ENCODE measurements at places on chromosomes 11 and 22.

GRCh38 chr22:18048441-18048898 is 24.1 kb upstream of the MICAL3 start:
- no peak for DNase-seq

GRCh38 chr11:65578667-65579066 is 2.8 kb downstream of the EHBP1L1 start:
- DNase-seq = no peak

DNA sequence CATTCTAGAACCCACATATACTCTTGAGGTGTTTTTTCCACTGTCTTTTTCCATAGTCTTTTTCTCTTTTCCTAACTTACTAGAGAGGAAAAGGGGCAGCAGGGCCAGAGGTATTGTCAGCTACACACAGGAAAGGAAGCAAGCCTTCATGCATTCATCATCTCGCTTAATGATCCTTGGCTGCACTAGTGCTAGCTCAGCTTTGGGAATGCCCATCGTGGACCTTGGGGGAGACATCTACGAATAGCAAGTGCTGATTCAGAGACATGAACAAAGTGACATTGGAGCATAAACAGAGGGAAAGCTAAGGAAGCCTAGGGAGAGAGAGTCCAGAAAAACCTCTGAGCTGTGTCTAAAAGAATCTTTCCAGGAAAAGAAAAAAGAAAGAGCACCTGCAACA is 466.3 kb upstream of the ARHGAP42 start:
- DNase-seq = no peak

DNA sequence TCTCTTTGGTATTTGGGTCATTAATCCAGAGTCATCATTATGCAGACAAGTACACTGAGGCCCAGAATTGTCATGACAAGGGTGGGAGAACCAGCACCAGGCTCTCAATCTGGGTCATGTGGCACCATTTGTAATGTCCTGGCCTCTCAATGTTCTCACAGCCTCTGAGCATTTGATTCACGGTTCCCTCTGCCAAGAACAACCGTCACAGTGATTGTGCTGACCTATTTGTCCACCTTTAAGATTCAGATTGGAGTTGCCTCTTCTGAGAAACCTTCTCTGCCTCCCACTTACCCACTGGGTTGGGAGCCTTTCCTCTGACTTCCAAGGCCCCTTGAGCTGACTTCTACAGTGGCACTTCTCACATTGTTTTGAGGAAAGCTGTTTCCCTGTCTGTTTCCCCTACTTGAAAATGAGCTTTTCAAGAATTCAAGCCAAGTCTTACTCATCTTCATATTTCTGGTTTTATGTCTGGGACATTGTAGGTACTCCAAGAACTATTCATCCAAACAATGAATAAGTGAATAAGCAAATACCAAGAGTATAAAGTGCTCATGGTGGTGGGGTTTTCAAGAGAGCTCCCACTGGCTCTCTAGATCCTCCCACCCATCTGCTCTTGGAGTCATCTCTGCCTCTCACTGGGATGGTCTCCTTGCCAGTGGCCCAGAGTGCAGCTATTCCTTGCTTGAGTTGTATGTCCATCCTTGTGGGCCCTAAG is 126.4 kb upstream of the E2F8 start:
- peak; percentile 59 for DNase-seq

- no peak for DNase-seq
These were observed 26.0 kb downstream of the SLC22A6 start for GRCh38 chr11:62958547-62959421.

DNA sequence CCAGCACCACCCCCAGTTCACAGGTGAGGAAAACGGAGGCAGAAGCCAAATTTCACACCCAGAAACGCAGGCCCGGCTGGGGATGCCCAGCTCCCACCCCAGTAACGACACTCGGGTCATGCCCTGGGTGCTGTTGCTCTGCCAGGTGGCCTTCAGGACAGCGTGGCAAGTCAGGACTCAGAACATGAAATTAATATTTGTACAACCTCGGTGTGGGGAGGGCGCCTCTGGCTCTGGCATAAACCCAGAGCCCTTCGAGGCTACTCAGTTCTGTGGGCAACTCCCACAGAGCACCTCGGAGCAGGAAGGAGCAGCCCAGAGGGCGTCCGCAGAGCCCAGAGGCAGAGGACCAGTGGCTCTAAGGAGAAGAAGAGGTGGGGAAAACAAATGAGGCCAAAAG is 71.6 kb downstream of the CELSR1 start:
- no peak for DNase-seq

DNA sequence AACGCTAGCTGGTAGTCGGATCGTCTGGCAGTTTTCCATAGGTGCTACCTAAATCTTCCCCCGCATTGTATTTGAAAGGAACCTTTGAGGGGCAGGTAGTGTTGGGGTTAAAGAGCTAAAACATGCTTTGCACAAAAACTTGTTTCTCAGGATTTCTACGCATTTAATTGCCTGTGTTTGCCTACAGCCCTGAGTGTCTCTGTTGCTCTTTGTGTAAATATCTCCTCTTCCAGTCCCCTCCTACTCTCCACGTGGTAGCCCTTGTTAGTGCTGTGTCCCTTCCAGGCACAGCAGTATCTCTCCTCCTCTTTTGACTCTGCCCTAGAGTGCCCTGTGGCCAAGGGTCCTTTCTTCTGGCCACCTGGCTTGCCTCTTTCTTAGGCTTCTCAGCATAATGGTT is 81.7 kb downstream of the BARX2 start:
- DNase-seq = no peak

GRCh38 chr11:79006854-79007253 is 432.2 kb upstream of the NARS2 start:
- DNase-seq = no peak

DNA sequence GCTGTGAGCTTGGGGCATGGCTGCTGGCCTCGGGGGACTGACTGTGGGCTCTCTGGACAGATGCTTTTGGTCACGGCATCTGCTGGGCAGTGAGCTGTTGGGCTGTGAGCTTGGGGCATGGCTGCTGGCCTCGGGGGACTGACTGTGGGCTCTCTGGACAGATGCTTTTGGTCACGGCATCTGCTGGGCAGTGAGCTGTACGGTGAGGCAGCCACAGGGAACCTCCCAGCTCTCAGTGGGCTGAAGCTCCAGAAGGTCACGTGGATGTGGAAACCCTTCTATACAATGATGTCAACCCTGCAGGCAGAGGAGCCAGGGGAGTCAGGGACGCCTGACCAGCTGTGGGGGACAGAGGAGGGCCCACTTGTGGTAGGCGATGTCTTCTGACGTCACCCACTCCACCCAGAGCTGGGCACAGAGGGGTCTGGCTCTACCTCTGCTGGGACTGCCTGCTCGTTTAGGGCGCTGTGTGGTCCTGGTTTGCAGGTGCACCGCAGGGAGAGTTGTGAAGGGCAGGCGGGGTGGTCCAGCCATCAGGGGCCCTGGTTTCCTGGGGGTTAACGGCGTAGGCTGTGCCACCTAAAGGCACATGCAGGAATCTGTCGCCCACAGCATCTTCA is 1331.3 kb downstream of the BRD1 start:
- no peak for DNase-seq

- no peak for DNase-seq
These were observed 48.4 kb upstream of the MRGPRX1 start for GRCh38 chr11:18987454-18988231.

DNA sequence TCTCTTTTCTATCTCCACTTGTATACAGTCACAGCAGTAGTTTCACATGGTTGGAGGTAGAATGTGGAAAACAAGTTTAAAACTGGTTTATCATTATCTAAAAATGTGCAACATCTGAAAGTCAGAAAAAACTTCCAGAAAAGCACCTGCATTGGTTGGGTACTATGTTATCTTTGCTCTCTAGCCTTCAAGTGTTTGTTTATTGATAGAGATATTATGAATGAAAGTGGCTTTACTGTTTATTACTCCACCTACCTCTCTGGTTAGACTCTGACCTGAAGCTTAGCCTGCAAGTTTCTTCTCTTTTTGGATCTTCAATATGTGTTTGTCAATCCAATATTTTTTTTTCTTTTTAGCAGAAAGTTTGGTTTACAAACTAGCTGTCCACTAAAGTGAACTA is 2161.4 kb upstream of the RAG2 start:
- DNase-seq = no peak

GRCh38 chr11:74018331-74019005 is 9.6 kb upstream of the UCP3 start:
- DNase-seq = peak; percentile 63

DNA sequence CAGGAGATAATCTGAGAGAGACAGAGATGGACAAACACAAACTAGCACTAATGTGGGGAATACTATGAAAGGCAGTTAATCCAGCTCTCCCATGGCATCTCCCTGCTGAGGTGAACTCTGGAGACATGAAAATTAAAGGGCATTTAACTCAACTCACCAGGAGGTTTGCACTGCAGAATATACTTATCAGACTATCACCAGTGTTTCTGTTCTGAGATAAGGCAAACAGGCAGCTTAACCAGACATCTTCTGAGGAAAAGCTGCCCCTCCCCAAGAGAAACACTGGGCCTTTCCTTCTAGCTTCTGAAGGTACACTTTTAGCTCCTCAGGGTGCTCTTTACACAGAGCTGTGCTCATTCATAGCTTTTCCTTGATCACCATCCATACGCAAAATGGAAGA is 85.5 kb downstream of the AMBRA1 start:
- no peak for DNase-seq

GRCh38 chr11:120001178-120002090 is 136.5 kb downstream of the TRIM29 start:
- no peak for DNase-seq

GRCh38 chr22:24186352-24186740 is 5.1 kb downstream of the SUSD2 start:
- DNase-seq = no peak

GRCh38 chr11:95790933-95791708 is 823 bp downstream of the CEP57 start:
- DNase-seq = peak; percentile 83

GRCh38 chr11:15216678-15217077 is 102.0 kb downstream of the INSC start:
- DNase-seq = no peak

DNA sequence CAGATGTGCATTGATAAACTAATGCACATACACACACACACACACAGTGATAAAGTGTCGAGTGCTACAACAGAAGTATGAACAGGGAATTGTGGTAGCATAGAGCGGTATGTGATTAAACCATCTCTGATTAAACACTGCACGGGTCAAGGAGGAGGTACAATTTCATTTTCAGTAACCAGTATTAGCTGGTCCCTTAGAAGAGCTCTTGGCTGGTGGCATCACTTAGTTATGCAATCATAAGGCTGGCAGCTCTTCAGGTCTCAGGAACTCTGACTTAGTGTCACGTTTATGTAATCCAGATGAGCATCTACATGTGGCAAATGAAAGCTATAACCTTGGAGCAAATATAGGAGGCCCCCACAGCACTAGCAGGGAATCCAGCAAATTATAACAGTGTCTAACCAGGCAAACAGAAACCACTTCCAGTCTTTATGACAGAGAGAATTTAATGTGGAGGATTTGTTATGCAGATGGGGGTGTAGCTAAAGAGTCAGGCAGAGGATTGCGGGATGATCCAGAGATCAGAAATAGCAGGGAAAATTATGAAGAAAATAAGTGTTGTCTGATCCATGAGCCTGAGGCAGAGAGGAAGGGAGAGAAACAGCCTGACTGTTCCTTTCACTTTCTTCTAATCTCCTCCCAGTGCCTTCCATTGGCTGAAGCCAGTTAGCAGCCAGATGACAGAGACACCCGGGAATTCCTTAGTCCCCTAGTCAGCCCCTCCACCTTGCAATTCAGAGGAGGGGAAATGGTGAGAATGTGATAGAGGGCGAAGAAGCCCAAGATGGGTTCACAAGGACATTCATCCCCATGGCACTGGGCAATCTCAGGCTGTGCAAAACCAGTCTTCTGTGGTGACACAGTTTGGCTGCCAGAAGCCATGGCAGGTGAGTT is 533.1 kb upstream of the TENM4 start:
- no peak for DNase-seq

DNA sequence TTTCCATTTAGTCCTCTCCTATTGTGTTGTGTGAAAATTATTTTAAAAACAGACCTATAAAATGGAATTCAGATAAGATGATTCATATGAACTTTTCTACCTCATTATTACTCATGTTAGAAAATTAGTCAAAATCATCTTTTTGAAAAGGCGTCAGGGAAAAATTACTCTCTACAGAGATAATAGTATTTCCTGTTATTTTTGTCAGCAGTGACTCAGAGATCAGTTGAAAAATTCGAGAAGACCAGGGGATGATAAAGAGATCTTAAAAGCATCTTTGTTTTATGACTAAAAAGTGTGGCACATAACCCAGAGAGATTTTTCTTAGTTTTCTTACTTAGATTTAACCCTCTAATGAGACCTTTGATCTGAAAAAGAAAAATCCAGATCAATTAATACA is 157.9 kb upstream of the CARD18 start:
- peak; percentile 72 for DNase-seq

DNA sequence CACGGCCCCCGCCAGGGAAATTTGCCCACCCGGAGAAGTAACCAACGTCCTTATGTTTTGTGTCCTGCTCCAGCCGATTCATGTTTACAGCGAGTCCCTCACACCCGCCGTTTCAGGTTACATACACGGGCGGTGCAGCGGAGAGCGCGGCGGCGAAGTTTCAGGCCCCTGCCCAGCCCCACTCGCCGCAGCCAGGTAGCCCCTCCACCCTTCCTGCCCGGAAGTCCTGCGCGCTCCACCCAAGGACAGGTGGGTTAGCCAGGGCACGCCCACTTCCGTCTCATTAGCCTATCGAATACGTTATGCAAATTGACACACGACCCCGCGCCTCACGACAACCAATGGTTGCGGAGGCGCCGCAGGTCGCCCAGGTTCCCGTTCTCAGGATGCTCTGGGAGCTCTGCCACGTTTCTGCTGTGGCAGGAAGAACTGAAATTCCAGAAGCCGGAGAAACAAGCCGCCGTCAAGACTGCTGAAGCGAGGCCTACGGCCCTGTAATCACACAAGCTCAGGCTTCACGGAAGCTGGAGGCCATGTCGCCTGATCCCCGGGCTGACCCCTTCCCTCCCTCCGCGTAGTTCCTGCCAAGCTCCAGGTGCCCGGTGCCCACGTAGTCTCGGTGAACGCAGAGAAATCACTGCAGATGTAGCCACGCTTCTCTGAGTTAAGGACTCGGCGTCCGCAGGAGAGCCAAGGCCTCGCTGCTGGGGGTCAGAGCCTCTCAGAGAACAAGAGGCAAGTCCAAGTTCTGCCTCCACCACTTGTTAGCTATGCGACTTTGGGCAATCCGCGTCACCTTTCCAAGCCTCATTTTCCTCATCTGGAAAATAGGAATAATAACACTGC is 22.4 kb upstream of the MYH9 start:
- DNase-seq = peak; percentile 57

- peak; percentile 60 for DNase-seq
These were observed 268.4 kb downstream of the ETS1 start for GRCh38 chr11:128318856-128319474.

DNA sequence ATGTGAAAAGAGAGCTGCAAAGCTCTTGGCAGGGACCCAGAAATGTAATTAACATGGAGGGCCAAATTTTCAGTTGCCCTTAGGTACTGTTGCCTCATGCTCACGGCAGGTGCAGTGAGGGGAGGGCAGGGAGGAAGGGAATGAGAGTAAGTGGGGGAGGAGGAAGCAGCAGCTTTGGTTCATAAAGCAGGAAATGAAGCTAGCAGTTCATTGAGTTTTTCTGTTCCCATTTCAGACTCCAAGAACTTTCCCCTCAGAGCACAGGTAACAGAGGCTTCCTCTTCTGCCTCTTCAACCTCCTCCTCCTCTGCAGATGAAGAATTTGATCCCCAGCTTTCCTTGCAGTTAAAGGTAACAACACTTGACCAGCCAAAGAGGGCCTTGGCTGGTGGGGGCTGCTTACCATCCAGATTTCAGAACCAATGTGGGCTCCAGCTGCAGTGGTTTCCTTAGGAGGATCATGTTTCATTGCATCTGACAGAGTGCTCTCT is 57.9 kb upstream of the PARVA start:
- DNase-seq = no peak

- DNase-seq = no peak
These were observed 3.2 kb downstream of the SLC22A8 start for GRCh38 chr11:63012430-63012829.

- no peak for DNase-seq
These were observed 127.4 kb downstream of the CACNA1I start for GRCh38 chr22:39697790-39698430.

Measured in dermis microvascular lymphatic vessel endothelial cell (primary cell).